ENCODE measurements at places on chromosomes 4 and X.

DNA sequence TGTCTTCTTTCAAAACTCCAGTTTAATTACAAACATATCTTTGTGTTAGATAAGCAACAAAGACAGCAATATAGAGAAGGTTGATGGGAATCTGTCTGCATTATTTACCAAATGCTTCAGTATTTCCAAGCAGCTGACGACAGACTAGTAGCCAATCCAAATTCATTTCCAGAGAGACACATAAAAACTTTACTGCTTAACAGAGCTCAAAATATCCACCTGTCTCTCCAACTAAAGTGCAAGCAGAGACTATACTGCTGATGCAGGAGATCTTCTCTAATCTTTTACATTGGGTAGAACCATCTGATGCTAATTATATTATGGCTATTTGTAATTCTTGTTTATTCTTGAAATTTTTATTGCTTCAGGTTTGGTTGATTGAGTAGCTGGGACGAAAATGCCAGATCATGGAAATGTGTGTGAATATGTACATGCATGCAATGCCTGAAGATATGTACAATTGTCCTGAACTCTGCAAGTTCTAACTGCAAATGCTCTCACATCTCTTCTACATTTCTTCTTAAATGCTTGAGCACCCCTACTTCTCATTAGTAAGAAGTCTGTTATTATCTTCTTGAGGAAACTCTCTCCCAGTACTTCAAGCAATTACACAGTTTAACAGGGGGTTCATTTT, 200.0 kb downstream of the PDHA2 start:
- DNase-seq: no peak

DNA sequence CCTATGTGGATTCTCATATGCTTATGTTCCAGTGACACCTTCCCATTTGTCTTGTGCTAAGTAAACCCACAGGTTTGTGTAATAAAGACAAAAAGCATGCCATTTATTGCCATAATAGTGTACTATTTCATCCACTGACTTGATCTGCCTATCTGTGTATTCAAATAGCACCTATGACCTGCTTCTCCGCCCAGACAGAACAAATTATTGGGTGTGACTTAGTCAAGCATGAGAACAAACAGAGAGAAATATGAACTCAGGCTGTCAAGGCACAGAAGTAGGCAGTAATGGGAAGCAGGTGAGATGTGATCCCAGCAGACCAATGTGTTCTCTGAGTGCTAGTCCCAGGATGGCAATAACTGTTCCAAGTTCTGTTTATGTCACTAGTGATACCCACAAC, 25.4 kb downstream of the ELOVL6 start:
- DNase-seq: no peak

DNA sequence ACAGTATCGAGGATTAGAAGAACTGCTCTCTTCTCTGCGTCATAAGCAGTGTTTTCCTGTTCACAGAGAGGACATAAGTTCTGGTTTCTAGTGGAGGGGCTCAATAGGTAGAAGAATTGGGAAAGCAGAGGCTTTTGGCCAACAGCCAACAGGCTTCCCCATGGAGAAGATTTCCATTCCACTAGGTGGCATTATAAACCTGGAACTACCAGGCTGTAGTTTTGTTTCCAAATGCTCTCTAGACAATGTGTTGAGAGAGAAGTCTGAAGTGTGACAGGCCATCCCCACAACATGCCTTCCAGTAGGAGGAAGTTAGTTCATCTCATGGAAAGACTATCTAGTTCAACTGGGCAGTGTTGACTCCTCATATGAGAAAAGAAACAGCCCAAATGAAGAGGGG, 63.8 kb upstream of the ANXA10 start:
- no peak for DNase-seq

- no peak for DNase-seq
Measured at GRCh38 chr4:165508372-165509120, 129.7 kb downstream of the CPE start.

GRCh38 chr4:162727232-162727631, 439.5 kb downstream of the NAF1 start:
- DNase-seq: no peak

GRCh38 chrX:153537526-153538295, 20.3 kb downstream of the ATP2B3 start:
- no peak for DNase-seq

DNA sequence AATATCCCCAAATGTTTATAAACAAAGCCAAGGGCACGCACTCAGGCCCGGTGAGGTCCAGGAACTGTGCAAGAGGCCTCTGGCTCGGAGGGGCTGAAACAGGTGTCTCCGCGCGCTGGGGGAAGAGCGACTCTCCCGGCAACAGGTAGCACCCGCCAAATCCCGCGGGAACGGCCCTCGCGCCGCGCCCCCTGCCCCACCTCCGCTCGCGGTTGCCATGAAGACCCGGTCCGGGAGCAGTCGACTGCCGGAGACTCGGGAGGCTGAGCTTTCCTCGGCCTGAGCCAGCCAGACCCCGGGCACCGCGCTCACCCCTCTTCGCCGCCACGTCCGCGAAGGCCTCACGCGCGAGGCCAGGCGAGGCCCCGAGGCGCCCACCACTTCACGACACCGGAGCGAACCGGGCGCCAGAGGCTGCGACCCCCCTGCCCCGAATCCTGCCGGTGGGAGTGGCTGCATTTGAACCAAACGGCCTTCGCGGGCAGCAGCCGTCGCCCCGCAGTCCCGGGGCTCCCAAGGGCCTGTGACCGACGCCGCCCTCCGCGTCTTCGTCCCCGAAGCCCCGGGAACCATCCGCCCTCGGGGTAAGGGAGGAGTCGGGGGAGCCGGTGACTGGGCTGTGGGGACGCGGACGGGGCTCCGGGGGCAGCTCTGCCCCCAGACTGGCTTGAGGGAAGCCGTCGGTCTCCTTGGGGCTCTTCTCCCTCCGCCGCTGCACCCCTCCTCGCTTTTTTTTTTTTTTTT, at the start of gene NSUN7:
TSS of gene NSUN7 (plus strand) at position 239 of the 744 bp plus-strand sequence. CDS start 739 bp downstream, outside the sequence.
- DNase-seq: no peak

DNA sequence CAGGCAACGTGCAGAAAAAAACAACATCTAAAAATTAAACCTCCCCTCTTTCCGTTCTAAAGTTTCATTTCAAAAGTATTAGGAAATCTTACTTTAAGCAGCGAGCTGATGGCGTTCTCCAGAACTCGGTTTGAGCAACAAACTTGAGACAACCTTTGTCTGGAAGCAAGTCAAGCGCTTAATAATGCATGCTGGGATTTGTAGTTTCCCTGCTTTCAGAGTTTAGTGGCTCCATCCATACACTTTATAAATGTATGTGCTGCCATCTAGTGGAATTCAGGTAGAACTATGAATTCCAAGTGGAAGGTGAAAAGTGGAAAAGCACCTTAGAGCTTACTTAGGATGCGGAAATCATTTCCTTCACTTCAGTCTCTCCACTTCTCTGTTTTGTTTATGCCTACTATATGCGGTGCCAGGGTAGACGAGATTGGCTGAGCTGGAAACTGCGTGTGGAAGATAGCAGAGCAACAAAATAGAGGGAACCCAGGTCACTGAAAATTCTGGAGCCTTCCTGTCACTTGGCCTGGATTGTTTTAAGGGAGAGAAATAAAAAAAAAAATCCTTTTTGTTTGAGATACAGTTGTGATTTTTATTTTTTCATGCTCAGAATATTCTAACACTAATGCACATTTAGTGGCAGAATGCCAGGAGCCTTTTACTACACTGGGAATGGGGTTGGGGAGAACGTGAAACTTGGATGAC, at the start of gene BDH2:
TSS of gene BDH2 (minus strand) at position 144 of the 702 bp plus-strand sequence. CDS start 3,580 bp downstream, outside the sequence.
- DNase-seq: peak; percentile 10

GRCh38 chr4:11587797-11588196, 159.1 kb upstream of the HS3ST1 start:
- no peak for DNase-seq

GRCh38 chr4:2073808-2074481, 14.8 kb downstream of the NAT8L start:
- DNase-seq: no peak

DNA sequence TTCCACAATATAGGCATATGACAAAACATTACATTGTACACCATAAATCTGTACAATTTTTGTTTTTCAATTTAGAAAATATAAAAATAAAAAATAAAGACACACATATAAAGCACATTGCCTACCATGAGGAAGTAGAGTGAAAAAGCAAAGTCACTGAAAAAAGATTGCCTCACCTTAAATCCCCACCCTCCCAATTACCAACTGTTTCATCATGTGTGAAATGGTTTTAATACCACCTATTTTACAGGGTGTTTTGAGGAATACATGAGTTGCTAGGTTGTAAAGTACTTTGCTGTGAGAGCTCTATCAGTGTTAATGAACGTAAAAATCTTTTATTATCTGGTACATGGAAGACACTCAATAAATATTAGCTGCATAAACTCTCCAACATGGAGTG, 373.6 kb upstream of the NDST3 start:
- no peak for DNase-seq

GRCh38 chr4:168558599-168558998, 61.7 kb downstream of the PALLD start:
- DNase-seq: no peak

- DNase-seq: no peak
Measured at GRCh38 chr4:86092684-86093083, 267.2 kb downstream of the MAPK10 start.

DNA sequence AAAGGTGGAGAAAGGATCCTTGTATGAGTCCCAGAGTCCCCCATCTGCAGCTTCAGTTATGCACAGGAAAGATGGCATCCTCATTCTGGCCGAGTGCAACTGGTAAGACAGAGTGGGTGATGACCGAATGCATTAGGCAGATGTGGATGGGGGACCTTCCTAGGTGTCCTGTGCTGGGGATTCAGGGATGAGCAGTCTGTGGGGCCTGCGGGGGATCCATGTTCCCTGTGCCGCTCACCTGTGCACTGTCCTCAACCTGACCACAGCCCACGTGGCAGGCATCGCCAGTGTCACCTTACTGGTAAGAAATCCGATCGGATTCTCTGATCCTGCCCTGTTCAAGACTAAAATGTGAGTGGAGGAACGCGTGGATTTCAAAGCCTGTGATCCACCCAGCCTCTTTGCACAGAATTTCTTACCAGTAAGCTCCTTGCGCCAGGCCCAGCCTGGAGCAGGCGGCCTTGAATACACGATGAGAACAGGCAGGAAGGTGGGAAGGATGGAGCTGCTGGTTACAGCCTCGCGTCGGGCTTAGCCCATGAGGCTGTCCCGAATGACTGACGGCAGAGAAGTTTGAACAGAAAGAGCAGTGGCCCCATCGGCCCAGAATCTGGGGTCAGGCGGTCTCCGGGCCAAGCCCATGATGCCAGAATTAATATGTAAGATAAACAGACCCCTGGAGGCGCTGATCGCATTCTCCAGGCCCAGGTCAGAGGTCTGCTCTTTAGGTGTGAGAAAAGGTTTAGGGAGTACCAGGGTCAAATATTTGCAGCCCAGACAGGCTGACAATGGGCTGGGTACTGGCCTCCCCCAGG, 56.5 kb downstream of the CPZ start:
- DNase-seq: no peak

GRCh38 chr4:165723051-165723795, 149.8 kb upstream of the TLL1 start:
- DNase-seq: no peak

- no peak for DNase-seq
Measured at GRCh38 chr4:105023668-105024055, 123.0 kb upstream of the TET2 start.

- DNase-seq: no peak
Measured at GRCh38 chrX:21798677-21799219, 40.7 kb upstream of the MBTPS2 start.

DNA sequence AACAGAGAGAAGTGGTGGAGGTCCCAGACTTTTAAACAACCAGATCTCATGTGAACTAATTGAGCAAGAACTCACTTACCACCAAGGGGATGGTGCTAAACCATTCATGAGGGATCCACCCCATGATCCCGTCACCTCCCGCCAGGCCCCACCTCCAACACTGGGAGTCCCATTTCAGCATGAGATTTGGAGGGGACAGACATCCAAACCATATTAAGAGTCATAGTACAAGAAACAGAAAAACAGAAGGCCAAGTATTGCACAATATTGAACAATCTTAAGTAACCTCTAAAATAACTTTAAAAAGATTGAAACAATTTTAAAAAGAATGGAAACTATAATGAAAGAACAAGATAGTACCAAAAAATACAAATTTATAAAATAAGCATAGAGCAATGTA, 110.0 kb downstream of the CBR4 start:
- DNase-seq: no peak

GRCh38 chr4:139709660-139710059, 44.0 kb downstream of the MGST2 start:
- no peak for DNase-seq

- no peak for DNase-seq
Measured at GRCh38 chrX:110310896-110311295, 7.0 kb downstream of the AMMECR1 start.

DNA sequence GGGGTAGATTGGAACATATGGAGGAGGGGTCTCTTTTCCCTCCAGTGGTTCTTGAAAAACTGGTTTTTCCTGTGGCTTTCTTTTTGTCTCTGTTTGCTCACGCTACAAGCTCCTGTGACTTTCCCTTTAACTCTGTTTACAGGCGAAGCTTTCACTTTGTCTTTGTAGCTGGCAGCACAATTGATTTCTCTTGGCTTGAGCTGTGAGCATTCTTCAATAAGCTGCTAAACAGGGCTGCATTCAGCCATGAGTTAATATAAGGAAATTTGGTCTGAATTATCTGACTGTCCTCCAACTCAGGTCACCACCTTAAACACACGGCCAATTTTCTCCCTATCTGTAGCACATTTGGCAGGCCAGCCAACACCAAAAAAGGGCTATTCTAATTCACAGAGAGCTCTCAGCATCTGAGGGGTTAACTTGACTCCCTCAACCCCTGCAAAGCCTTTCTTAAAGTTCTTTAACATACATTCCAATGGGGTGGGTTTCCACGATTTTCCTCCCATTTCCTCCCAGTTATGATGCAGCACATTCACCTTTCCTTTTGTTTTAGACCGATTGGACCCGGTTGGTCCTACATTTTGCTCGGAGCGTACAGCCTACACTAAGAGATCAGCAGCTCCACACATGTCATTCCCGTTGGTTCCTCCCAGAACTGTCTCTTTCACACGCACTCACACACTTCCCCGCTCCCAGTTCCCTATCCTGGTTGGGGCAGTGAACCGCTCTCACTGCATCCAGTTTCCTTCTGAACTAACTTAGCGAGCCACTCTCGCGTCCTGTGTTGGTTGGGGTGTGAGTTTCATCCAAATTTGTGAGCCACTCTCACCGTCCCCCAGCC, 45.4 kb downstream of the UGT2A3 start:
- no peak for DNase-seq

DNA sequence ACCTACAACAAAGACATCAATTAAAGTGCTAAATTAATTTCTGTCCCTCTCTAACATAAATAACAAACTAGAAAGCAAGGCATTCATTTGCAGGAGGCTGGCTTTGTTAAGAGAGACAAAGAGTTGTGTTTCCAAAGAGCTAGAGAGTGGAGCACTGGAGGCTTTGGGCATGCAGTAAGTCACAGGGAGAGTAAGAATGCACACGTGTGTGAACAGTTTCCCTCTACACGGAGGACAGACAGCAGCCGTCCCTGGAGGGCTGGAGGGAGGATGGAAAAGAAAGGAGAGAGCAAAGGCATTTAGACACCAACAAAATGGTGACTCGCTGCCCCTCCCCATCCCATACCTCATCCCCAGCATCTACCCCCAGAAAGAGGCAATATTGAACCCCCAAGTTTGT, 20.4 kb upstream of the DCHS2 start:
- no peak for DNase-seq

Measured in stimulated activated CD8-positive, alpha-beta memory T cell treated with anti-CD3 and anti-CD28 coated beads, Interleukin-4, amount 100 ng/mL, for 1 hour (primary cell).